Stimulated activated naive CD8-positive, alpha-beta T cell treated with anti-CD3 and anti-CD28 coated beads, Interleukin-15, Interleukin-2, amounts not matched to agents 100 U/mL and 50 U/mL, for 24 hours (primary cell): ENCODE measurements at places on chromosomes 2 and 18.

DNA sequence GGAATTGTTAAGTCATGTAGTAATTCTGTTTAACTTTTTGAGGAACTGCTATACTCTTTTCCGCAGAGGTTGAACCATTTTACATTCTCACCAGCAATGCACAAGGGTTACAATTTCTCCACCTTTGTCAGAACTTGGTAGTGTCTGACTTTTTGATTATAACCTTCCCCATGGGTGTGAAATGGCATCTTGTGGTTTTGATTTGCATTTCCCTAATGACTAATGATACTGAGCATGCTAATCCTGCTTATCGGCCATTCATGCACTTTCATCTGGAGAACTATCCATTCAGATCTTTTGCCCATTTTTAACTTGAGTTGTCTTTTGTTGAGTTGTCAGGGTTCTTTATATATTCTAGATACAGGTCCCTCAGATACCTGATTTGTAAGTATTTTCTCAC is 47.2 kb downstream of the CYB5A start:
- DNase-seq = no peak

- DNase-seq = no peak
Observed at GRCh38 chr2:82257796-82258555, 1953.4 kb upstream of the LRRTM1 start.

DNA sequence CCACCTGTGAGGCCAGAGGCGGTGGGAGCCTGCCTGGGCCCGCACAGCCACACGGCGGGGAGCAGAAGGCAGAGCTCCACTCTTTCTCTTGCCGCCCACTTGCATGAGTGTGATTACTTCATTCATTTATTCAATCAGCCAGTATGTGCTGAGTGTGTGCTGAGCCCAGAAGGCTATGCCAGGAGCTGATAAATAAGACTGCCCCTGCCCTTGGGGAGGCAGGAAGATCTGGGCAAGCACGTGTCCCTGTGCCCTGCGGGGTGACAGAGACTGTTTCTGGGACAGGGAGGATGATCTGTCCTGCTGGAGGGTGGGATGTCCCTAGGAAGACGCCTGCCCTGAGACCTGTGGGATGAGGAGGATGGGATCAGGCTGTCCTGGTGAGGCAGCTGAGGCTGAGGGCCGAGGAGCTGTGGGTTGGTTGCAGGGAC is 250.8 kb downstream of the DYSF start:
- no peak for DNase-seq

DNA sequence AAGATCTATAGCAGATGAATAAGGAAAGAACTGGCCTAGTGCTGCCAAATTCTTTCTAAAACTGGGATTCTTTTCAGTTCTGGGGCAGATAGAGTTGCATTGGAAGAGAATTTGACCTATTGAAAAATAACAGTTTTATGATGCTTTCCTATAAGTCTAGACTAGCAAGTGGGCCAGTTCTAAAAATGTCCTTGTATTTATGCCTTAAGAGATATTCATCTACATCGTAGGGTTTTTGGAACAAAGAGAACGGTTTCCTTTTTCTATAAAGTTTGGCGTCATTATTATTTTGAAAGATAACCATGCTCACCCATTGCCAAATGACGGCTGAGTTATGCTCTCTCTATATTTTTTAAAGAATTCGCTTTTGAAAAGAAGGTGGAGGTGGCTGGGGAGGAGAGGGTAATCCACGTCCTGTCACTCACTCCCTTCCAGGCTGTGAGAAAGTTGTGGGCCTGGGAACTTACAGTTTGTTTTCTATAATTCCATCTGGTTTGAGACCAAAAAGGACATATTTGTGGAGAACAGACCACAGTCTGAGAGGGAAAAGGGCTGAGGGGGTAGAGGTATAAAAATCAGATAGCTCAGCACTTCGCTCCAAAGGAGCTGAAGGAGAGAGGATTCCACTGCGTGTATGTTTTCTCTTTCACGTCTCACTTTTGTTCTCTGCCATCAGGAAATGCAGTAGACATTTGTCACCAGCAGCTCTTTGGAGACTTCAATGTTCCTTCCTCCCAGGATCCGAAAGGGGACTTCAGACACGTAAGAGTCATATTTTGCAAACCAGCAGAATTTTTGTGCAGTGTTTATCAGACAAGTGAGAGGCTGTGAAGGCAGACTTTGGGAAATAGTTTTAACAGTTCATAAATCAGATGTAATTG is 281.9 kb upstream of the FN1 start:
- no peak for DNase-seq

DNA sequence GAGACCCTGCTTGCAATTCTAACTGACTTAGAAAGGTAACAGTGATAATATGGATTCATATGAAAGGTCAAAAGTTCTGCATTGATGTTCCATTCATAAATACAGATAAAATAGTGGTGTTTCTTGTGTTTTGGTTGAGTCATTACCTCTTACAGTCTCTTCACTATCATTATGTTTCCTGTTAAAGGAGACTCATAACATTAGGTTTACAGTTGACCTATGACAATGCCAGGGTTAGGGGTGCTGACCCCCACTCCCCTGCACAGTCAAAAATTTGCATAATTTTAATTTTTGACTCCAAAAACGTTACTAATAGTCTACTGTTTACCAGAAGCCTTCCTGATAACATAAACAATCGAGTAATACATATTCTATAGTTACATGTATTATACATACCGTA is 75.4 kb downstream of the VRK2 start:
- DNase-seq = no peak

DNA sequence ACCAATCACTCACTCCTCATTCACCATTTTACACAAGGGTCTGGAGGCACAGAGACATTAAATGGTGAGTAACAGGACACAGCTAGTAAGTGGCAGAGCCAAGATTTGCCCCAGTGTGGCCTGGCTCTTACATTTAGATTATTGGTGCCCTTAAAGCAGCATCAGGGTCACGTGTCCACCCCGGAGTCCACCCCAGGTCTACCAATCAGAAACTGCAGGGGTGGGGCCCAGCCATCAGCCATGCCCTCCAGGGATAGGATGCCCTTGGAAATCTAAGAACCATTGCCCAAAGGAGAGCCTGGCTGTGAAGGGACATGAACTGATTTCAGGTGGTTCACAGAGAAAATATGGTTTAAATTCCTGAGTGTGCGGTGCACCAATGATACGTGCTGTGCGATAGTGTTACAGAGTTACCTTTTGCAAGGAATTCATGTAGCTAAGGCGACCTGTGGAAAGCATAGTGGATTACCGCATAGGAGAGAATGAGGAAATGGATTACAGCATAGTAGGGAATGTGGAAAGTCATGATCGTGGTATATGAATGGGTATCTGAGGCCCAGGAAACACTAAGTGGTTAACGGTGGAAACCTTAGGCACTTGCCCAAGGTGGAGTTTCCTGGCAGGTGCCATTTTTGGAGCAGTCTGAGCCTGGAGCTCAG is 17.8 kb downstream of the IGFBP5 start:
- DNase-seq = no peak

DNA sequence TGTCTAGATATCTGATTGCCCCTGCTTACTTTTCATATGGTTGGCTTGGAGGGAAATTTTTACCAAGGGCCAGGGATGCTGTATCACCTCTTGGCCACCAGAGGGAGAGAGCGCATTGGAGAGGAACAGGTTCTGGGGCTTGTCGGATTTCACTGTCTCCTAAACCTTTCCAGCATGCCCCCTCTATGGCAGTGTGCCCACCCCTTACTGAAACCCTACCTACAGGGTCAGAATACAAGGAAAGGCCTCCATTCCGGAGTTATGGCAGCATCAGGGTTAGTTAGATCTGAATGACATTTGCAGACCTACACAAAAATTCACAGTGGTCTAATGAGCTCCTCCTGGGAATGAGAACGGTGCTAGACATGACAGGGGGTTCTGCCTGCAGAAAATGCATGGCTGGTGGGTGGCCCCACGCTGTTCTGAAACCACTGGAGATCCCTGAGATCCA is 5.8 kb downstream of the SLC14A2 start:
- DNase-seq = peak; percentile 32

GRCh38 chr2:12223732-12224131 is 477.3 kb downstream of the LPIN1 start:
- no peak for DNase-seq

DNA sequence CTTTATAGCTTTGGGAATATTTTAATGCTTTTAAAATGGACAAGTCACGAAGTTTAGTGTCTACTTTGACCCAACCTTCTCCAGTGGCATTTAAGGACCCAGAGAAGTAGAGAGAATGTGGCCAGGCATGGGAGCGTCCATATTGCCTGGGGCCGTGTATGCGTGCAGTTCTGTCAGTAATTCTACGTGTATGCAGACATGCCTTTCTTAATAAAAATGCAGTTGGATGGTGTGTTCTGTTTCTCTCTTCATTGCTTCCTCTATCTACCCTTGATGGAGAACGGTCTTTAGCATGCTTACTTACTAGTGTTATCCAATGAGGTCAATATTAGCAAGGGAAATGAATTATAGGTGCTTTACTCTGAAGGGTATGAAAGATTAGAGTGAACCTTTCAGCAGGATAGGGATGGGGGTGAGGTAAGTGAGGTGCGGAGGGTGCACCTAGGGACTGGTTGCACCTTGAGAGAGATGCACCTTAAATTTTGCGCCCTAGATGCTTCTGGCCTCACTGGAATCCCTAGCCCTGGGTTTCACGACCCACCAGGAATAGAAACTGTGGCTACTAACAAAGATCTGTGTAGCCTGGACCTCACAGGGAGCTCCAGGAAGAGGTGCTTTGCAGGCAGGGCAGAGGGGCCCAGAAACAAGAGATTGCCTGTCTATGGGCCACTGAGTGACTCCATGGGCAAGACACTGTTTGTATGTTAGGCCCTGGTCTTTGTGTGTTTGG is 194.3 kb downstream of the MYCN start:
- DNase-seq = no peak

- no peak for DNase-seq
Observed at GRCh38 chr2:54122171-54122935, 6.9 kb downstream of the ACYP2 start.

- DNase-seq = no peak
Observed at GRCh38 chr2:179605341-179605740, 256.1 kb downstream of the ZNF385B start.

DNA sequence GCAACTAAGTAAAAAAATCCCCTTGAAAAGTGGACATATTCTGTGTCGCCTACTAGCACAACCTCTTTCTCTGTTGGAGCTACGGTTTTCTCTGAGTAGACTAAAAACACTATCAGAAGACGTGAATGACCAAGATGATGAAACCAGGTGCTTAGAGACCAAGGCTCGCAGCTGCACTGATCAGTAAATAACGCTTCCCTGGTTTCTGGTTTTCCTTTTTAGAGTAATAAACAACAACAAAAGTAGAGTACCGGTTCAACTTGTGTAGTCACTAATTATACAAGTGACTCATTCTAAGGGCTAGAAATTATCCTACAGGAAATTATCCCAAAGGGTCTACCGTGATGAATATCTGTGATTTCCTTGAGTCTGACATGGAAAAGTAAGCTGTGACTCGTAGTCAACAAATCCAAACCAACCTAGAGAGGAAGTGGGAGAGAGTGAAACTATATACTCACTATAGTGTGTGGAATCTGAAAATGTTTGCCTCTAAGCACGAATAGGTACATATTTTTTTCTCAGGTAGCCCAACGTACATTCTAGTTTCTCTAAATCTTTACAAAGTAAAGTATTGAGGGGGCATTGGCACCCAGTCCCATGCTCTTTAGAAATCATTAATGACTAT is 17.8 kb downstream of the RASGRP3 start:
- DNase-seq = no peak

DNA sequence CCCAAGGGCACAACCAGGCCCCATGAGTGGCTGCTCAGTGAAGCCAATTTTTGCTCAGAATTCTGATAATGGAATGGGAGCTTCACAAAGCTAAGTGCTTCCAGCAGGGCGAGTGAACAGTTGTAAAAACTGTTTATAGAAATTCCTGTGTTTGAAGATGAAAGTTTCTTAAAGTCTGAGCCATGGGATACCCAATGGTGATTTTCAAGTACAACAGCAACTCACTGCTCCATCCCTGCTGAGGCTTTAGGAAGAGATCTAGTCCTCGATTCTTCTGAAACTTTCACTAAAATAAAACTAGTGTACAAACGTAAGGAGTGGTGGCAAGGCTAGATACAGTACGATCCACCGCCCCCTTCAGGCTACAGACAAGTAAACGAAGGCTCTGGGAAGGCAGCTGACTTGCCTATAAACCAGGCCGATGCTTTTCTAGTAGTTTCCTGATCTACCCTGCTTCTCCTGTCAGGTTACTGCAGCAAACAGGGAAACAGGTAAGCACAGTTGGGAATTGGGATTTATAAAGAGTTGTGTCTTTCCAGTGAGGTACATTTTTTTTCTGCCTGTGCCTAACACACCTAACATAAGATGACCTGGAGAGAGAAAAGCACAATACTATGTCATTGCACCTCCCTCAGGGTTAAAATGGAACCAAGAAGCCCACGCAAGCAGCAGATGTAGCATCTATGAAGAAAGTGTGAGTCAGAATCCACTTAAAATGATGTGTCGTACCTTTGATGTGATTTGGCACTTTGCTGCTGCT is 108.7 kb downstream of the UXS1 start:
- peak; percentile 54 for DNase-seq

GRCh38 chr2:139916822-139917221 is 1136.6 kb upstream of the NXPH2 start:
- no peak for DNase-seq

GRCh38 chr2:82084679-82085392 is 1780.3 kb upstream of the LRRTM1 start:
- DNase-seq = no peak

- no peak for DNase-seq
Observed at GRCh38 chr2:222430681-222431080, 6.3 kb downstream of the SGPP2 start.

- no peak for DNase-seq
Observed at GRCh38 chr2:241802421-241803318, 6.3 kb upstream of the NEU4 start.

DNA sequence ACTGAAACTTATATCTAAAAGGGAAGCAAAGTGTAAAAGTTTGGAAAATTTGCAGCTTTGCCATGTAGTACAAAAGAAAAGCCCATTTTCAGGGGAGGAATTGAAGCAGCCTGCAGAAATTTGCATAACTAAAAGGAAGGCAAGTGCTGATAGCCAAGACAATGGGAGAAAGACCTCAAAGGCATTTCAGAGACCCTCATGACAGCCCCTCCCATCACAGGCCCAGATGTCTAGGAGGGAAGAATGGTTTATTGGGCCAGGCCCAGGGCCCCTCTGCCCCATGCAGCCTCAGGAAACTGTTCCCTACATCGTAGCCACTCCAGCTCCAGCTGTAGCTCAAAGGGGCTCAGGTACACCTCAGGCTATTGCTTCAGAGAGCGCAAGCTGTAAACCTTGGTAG is 14.4 kb upstream of the WDR75 start:
- DNase-seq = no peak

- DNase-seq = no peak
Observed at GRCh38 chr2:20384953-20385352, 34.3 kb upstream of the PUM2 start.

DNA sequence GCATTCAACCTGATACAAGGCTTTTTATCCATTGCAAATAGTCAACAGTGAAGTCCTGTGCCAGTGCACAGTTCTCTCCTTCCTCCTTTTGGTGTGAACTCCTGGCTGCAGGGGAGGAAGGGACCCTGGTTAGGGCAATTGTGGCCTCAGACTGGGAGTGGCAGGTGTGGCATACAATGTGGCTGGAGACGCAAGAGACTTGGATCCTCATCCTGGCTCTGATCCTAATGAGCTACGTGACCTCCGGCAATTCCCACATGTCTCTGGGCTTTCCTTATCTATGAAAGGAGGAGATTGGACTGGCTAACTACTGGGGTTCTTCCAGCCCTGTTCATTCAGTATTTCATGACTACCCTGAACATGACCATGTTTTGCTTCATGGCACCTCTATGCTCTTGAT is 10.5 kb upstream of the IL1A start:
- DNase-seq = no peak
